ENCODE measurements at places on chromosomes 4 and X.

- no peak for DNase-seq
Measured at GRCh38 chr4:82362565-82362964, 11.2 kb downstream of the HNRNPD start.

GRCh38 chr4:139530833-139531427, 25.1 kb downstream of the SETD7 start:
- no peak for DNase-seq

DNA sequence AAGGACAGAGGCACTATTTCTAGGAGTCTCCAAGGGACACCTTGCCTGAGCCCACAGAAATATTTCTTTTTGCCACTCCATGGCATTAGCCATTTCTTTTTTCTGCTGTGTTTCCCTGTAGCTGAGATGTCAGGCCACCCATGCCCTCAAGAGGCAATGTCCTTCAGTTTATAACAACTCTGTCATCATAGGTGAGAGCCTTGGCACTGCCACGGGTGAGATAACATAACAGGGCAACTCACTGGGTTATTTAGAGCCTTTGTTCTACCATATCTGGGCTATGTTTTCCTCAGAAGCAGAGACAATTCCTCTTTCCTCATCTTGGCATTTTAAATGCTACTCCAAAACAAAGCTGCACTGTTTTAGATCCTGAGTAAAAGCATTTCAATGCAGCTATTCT, 99.9 kb upstream of the MAOA start:
- no peak for DNase-seq

- no peak for DNase-seq
Measured at GRCh38 chr4:38194047-38194602, 233.9 kb downstream of the PTTG2 start.

- DNase-seq: no peak
Measured at GRCh38 chr4:80070880-80071603, 2.0 kb downstream of the ANTXR2 start.

DNA sequence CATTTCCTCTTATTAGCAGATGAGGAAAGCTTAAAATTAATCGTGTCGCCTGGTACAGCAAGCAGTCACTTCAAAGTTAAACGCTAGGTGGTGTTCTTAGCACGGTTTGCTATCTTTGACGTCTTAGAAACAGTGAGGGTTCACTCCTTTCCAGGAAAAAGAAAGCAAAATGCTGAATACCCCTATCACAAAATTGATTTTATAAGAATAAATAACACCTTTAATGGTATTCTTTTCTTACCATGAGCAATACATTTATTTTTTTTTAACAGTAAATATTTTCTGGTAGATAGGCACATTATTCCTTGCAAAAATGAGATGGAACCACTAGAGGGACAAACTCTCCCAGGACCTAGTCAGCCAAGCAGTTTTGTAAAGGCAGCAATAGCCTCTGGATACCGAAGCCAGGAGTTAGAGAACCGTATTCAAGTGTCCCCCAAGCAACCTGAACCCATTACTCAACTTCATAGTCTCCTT, 153.9 kb downstream of the KDR start:
- DNase-seq: no peak

DNA sequence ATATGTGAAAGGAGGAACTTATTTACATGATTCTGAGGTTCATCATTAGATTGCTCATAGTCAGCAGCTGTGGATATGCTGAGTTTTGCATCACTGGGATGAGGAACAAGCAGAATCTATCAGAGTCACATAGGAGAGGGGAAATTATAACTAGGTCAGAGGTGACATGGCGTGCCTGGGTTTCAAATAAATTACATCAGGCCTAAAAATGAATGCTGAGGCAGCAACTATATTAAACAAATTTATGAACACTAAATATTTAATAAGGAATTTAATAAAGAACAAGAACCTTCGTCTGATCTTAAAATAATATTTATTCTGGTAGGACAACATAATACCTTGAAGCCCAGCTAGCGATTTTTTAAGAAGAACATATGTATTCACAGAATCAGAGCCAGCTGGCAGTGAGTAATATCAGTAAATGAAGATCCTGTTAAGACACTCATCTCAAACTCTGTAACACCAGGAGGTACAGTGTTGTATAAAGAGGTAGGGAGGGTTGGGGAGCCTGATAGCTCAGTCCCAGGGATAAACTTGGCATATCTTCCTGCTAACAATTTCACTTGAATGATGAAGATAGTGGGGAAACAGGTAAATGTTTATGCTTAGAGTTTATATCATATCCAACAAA, 60.9 kb upstream of the HS3ST1 start:
- DNase-seq: no peak

DNA sequence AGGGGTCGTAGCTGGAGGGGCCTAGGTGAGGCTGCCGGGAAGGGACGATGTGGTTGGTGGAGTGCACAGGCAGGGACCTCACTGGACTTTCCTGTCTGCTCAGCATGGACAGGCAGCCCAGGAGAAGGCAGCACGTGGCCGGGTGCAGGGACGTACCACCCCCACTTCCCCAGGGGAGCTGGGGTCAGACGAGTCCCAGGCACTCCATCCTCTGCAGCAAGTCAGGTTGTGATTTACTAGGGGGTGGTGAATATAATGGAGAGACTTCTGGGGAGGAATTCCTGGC, 1.5 kb upstream of the CTBP1 start:
- DNase-seq: no peak

DNA sequence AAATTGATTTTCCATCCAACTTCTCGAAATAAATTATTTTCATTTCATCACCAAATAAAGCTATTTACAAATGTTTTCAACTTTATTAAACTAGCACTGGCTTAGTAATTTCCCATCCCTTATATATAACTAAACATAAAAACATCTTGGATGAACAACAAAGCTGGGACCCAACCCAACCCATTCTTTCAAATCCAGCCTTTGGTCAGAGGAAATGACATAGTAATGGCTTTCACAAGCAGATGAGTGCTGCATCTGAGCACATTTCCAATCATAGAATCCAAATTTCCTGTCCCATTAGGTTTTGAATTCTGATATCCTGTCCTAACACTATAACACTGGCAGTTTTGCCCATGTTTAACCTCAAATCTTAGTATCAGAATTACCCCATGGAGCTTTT, 7.9 kb upstream of the EMCN start:
- DNase-seq: no peak

- DNase-seq: no peak
Measured at GRCh38 chrX:48516987-48517386, 4.6 kb upstream of the EBP start.

DNA sequence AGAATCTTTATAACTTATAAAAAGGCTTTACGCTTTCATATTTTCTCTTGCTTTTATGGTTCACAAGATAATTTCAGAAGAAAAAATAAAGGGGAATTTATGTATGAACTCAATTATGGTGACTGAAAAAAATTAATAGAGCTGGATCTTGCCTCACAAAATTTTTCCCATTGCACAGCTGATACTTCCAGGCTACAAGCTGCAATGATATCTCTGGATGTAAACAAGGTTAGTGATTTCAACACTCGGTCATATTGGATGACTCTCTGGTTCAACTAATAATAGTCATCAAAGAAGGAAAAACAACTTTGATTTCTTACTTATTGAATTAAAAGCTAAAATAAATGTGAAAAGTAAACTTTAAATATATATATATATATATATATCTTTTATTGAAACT, 868.0 kb downstream of the FAT4 start:
- no peak for DNase-seq

- peak; percentile 1 for DNase-seq
Measured at GRCh38 chrX:119887721-119888425, 7.8 kb upstream of the AKAP14 start.

- no peak for DNase-seq
Measured at GRCh38 chrX:20461576-20461975, 194.9 kb upstream of the RPS6KA3 start.

DNA sequence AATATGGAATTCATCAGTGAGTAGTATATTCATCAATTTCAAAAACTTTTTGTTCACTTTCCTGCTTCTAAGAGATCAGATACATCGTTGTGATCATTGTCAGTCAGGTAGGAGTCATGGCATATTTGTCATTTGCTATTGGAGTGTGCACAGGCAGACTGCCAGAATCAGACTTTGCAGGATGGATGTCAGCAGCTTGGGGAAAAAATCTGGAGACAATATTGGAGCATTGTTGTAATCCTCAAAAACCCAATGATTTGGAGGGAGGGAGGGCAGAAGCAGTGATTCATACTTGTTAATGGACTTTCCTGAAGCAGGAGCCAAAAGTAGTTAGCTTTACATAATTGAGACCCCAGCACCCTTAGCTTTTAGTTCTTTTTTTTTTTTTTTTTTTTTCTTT, 59.6 kb upstream of the DRP2 start:
- no peak for DNase-seq

GRCh38 chr4:125169192-125169591, 145.6 kb upstream of the FAT4 start:
- no peak for DNase-seq

DNA sequence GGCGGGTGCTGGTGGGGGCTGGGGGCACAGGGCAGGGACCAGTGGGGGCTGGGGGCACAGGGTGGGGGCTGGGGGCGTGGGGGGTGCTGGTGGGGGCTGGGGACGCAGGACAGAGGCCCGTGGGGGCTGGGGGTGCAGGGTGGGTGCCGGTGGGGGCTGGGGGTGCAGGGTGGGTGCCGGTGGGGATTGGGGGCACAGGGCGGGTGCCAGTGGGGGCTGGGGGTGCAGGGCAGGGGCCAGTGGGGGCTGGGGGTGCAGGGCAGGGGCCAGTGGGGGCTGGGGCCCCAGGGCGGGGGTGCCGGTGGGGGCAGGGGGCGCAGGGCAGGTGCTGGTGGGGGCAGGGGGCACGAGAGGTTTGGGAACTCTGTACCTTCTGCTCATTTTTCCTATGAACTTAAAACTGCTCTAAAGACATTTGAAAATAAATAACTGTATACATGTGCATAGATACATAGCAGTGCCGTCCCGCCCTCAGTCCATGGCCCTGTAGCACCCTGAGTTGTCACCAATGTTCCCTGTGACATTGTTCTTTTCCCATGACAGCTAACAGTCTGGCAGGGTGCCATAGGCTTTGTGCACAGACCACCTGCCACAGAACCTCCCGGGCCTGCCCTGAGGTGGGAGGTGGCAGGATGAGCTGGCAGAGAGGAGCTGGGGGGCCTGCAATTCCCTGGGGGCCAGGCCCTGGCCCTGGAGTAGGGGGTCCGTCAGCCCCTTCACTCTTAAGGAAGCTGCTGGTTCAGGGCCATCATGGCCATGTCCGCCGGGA, 35.6 kb upstream of the ADRA2C start:
- no peak for DNase-seq

Measured in amygdala (tissue), 56 donors.